Endothelial cell (in vitro differentiated cells): ENCODE measurements at places on chromosomes 1 and 21. TPM values are rescaled to one million over a fixed set of nuclear protein-coding genes. Genes with fewer than 3 reads are reported as not detected.

DNA sequence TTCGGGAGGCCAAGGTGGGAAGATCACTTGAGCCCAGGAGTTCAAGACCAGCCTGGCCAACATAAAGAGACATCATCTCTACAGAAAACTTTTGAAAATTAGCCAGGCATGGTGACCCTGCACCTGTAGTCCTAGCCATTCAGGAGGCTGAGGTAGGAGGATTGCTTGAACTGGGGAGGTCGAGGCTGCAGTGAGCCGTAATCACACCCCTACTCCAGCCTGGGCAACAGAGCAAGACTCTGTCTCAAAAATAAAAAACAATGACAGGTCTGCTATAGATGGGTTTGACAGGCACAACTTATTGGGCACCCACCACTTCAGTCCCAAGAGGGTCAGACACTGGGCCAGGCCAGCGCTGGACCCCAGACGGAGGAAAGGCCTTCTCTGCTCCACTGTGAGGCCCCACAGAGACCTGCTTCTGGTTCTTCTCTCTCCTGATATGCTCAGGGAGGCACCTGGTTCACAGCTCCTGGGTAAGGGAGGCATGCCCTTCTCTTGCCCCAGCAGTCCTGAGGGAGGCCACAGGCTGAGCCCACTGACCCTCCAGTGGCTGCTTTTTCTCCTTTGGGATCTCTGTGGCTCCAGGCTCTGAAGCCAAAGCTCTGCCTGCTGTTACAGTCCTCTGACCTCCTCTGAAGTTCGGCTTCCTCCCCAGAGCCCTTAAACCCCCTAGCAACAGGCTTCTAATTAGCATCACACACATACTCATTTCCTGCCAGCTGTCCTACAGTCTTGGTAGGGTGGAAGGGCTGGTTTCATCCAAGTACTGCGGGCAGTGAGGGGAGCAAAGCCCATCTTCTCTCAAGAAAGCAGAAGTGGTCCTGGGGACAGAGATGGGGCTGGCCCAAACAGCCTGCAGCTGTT is 14.4 kb downstream of the S100A16 start:
- peak; percentile 20 for DNase-seq

- peak; percentile 7 for DNase-seq
Observed at GRCh38 chr1:107142140-107142542, 1.3 kb downstream of the NTNG1 start.

DNA sequence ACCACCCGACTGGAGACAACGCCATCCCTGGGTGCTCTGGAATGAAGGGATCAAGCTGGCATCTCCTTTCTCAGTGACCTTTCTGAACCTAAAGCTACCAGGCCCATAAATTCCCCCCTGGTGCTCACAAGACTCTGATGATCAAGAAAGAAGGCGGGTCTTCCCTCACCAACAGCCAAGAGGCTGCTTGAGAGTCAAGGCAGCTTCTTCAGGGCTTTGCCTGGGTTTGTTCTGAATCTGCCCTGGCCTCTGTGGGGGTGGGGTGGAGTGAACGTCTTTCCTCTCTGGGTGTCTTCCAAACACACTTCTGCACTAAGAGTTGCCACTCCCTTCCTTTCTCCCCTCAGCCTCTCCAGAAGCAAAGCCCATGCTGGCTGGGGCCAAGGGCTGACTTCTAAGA is 36.1 kb downstream of the CD247 start:
- DNase-seq, result no peak

DNA sequence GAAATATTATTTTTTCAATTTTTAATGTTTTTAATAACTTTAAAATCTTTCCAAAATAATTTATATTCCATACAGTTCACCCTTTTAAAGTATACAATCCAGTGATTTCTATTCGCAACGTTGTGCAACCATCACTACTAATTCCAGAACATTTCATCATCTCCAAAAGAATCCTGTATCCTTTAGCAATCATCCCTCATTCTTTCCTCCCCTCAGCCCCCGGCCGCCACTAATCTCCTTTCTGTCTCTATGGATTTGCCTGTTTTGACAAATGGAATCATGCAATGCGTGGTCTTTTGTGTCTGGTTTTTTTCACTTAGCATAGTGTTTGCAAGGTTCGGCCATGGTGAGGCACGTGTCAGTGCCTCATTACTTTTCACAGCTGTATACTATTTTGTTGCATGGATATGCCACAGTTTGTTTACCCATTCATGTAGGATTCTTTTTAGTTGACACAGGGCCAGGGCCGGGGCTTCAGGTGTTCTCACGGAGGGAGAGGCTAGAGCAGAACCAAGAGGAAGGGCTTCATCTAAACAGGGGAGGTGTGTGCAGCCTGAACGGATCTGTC is 40.6 kb upstream of the ZBTB40 start:
- no peak for DNase-seq

- DNase-seq, result peak; percentile 47
Observed at GRCh38 chr1:16979475-16980327, 719 bp downstream of the MFAP2 start.

DNA sequence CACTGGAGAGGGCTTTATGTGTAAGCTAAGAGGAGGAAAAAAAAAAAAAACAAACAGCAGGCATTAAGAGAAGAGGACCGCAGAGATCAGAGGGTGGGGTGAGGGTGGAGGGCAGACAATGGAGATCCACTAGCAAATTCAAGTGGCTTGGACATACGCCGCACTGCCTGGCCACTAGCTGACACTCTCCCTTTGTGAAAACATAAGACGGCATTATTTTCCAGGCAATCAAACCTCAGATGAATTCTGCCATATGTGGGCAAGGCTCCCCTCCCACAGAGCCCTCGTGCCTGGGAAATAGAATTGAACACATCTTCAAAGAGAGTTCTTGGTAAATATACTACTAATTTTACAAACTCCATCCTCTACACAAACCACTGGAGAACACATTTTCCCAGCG is 53.6 kb downstream of the ERG start:
- DNase-seq, result no peak

GRCh38 chr21:44618504-44618903 is 6.6 kb downstream of the KRTAP10-8 start:
- DNase-seq, result no peak

DNA sequence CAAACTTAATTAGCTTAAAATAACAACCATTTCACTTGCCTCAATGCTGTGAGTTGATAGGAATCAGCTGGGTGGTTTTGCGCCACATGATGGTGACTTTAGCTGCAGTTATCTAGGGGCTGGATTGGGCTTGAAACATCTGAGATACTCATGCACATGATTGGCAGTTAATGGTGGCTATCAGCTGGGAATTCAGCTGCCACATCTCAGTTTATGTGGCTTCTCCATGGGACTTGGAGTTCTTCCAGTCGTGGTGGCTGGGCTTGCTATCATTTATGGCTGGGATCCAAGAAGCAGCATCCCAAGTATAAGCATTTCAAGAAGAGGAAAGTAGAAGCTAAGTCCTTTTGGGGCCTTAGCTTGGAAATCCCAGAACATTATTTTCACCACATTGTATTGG is 36.4 kb downstream of the PDC start:
- no peak for DNase-seq

DNA sequence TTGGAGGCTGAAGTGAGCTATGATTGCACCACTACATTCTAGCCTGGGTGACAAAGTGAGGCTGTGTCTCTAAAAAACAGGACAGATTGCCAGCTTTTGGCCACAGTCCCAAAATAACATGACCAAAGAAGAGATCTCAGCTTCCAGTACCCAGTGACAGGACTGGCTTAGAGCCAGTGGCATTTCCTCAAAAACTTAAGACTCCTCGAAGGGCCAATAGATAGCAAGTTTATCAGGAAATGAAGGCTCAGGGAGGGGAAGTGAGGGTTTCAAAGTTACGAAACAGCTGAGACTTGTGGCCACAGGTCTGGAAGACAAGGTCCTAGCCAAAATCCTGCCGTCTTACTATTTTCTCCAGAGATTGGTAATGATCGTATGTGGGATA is 6.3 kb upstream of the TMEM39B start:
- DNase-seq, result no peak

GRCh38 chr1:117174851-117175250 is 35.9 kb downstream of the VTCN1 start:
- no peak for DNase-seq

DNA sequence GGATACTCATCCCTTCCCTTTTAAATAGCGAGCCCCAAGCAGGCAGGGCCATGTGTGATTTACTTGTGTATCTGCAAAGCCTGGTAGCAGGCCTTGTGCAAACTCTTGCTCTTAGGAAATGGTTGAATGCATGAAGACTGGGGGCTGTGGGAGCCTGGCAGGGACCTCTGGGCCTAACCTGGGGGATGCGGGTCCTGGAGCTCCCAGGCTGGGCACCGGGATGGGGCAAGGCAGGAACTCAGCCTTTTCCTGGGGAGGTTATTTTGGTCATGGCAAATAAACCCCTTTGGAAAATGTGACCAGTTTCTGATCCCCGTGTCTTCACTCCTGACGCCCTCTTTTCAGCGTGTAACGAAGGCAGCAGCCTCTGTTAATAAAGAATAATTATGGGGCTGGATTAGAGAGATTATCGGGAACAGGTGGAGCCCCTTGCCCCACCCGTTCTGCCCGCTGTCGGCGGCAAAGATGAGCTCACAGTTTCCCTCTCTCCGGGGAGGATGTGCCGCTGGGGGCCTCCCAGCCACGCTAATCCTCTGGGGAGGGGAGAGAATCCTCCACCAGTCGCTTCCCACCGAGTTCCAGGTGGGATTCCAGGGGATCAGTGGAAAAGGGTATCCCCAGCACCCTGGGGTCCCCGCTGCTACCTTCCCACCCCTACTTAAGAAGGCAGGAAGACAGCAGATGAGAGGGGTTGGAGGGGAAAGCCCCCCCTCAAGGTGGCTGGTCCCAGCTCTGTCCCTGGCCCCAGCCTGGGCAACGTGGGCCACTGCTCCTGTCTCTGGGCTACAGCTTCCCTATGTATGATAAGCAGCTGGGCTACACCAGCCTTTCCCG is 69.7 kb upstream of the WNT4 start:
- DNase-seq, result no peak

GRCh38 chr1:980137-980571 is 1.7 kb downstream of the PERM1 start:
- no peak for DNase-seq

GRCh38 chr1:3016641-3017439 is 4.4 kb upstream of the ACTRT2 start:
- DNase-seq, result no peak

GRCh38 chr1:42052072-42052699 is 101.0 kb upstream of the GUCA2B start:
- no peak for DNase-seq

- DNase-seq, result no peak
Observed at GRCh38 chr1:183003203-183003602, 20.0 kb upstream of the LAMC1 start.

DNA sequence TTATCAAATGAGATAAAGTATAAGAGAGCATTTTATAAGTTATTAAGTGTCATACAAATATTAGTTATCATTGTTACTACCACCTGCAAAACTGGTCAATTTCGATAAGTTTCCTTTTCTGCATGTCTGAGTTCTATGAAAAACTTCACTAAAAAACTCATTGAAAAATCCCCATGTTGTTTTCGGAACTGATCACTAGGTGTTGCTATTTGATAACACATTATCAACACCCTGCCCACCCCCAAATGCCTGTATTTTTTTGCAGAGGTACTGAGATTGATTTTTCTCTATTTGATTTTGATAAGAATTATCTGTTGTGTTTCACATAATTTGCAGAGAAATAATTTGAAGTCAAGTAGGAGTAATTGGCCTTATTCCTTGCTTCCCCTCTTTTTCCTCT is 22.1 kb upstream of the DISP1 start:
- DNase-seq, result no peak

DNA sequence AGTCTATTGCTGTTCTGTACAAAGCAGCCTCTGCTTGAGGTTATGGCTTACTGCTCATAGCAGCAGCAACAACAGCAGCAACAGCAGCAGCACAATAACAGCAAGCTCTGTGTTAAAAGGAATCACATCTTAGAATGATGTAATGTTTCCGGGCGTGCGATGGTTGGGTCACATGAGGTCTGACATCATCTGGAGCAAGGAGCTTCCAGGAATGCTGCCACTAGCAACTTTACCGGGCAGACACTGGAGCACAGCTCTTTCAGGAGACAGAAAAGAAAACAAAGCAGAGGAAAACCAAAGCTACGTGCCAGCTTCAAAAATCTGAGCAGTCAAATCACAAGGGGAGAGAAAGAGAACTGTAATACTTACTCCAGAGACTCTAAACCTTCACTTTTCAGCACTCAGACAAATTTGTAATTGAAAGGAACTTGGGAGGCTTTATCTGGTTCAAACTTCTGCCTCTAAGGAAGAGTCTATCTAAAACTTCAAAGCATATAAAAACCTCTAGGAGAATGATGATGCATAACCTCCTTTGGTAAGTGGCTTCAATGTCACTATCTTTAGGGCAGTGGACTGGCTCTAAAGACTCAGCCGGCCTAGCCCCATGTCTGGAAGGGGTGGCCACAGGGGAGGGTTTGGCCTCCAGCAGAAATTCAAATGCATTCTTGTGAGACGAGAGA is 28.3 kb upstream of the RAB3GAP2 start:
- peak; percentile 27 for DNase-seq

GRCh38 chr1:174800216-174800851 is 199.4 kb upstream of the CACYBP start:
- DNase-seq, result no peak

- DNase-seq, result no peak
Observed at GRCh38 chr1:160454371-160455152, 54.2 kb downstream of the VANGL2 start.

DNA sequence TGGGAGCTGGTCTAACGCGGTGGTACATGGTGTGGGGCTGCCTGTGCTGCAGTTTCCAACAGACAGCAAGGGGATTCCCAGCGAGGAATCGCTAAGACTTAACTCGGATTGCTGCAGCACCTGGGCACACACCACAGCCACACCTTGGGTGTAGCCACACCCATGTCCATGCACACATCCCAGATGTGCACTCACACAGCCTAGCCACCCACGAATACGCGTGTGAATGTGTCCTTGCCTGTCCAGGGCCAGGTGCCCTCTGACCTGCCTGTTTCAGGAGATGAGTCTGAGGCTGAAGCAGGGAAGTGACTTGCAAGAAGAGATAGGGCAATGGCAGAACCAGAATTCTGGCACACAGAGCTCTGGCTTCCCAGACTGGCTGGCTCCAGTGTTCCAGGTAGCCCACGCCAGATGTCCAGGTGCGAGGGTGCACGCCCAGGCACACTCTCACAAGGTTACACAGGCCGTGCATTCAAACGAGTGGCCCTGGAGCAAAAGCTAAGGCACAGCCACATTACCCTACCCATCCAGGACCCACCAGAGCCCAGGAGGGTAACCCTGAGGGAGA is 272.7 kb downstream of the TRABD2B start:
- no peak for DNase-seq

DNA sequence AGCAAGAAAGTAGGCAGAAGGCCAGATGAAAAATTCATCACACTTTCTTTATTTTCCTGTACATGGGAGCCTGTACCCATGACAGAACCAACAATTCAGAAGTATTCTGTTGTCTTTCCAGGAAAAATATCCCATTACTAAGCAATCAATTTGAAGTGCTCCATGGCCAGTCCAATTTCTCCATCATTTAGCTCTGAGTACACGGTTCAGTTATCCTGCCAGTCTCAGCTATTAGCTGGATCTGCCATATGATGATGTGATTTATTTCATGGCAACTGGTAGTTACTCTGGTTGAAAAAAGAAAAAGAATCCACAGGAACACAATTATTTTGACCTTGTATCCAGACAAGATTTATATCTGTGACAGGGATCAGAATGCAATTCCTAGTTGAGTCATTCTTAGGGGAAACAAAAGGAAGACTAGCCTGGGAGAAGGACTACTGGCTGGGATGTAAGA is 70.6 kb upstream of the GORAB start:
- no peak for DNase-seq

EVI5 gene
- 33.0 TPM for total RNA-seq

LEFTY1 gene
- 0.28 TPM for total RNA-seq

FCRL6 gene
- total RNA-seq, result not detected

FAM3B gene
- total RNA-seq, result 0.33 TPM

ETNK2 gene
- total RNA-seq, result 15.9 TPM
